GM23338 (cell line): ENCODE measurements at places on chromosomes 16 and 17.

DNA sequence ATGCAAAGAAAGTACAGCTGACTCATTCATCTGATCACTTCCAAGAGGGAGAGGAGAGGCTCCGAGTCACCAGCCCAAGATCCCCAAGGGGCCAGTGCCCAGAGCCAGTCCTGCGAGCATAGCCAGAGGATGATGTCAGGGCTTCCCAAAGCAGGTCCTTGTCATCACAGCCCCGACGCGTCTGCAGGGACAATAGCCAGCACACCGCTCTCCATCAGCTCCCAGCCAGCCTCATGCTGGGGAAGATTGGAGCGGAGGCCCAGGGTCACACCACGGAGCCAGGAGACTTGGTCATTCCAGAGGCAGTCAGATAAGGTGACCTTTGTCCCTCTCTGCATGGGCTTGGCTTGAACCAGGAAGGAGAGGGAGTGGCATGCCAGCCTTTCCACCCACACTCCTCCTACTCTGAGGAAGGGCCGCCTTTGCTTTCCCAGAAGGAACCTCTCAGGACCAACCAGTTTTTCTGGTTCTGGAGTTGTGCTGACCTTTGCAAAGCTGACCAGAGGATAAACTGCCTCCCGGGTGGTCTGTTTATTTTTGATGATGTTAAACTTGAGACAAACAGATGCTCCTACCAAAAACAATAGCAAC, 58.3 kb upstream of the ARHGAP44 start:
- peak; percentile 68 for DNase-seq
- H3K27ac ChIP-seq = no peak overlapping the region
- no peak overlapping the region for H3K4me3 ChIP-seq
- no peaks in the 10 kb centered on the region for H3K27me3 ChIP-seq
- H3K36me3 ChIP-seq = no peaks in the 10 kb centered on the region
- H3K4me1 ChIP-seq = peaks cover 5% of the 10 kb centered on the region; the same call in 1 of the 2 replicates

- H3K4me3 ChIP-seq = no peak overlapping the region
- 0 out of 2 replicates have a peak, but pooled peaks cover 7% of the 10 kb centered on the region for H3K4me1 ChIP-seq
- H3K27ac ChIP-seq = no peak overlapping the region
- no peaks in the 10 kb centered on the region for H3K27me3 ChIP-seq
Measured at GRCh38 chr17:32609884-32610650, 123.3 kb downstream of the CDK5R1 start.

GRCh38 chr16:57929250-57929649, 41.7 kb downstream of the CNGB1 start:
- H3K4me1 ChIP-seq = no peaks in the 10 kb centered on the region
- DNase-seq = no peak
- H3K27me3 ChIP-seq = no peaks in the 10 kb centered on the region

GRCh38 chr17:77098884-77099545, 41.8 kb upstream of the SEC14L1 start:
- no peaks in the 10 kb centered on the region; the same call in 1 of the 2 replicates for H3K36me3 ChIP-seq
- no peaks in the 10 kb centered on the region for H3K27me3 ChIP-seq
- DNase-seq = no peak
- no peak overlapping the region for H3K27ac ChIP-seq

- H3K36me3 ChIP-seq = no peaks in the 10 kb centered on the region
- H3K4me3 ChIP-seq = no peak overlapping the region
- peak; percentile 93 for DNase-seq
- peaks cover 27% of the 10 kb centered on the region for H3K4me1 ChIP-seq
Measured at GRCh38 chr17:41962768-41963434, 3.7 kb upstream of the CNP start.

DNA sequence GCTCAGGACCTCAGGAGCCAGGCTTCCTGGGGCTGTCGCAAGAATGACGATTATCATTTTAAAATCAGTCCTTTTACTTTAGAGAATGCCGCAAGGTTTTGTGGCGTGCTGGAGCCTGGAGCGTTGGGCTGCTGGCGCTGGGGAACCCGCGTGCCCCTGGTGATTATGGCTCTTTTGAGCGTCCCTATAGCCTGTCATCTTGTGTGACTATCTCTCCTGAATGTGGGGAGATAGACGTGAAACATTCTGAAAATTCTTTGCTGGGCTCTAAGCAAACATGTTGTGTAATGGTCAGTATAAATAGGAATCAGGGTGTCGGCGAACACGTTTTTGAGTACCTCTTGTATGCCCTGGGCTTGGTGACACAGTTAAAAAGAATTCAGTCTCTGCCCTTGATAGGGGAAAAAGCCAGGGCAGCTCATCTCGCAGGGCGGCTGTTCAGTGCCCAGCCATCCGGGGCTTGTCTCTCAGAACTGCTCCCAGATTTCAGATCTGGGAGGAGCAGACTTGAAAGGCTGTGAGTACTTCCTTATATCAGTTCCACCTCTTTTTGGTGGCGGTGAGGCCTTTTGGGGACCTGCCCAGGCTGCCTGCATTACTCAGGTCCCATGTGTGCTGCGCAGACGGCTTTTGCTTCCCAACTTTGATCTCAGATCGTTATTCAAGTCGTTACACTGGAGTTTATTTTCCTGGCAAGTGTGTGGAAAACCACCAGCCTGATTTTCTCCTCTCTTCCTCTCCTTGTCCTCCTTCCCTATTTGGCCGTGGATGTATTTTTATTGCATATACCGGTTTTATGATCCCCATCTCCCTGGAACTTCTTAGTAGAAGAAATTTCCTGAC, 973 bp downstream of the SLC7A6 start:
- H3K36me3 ChIP-seq = no peaks in the 10 kb centered on the region
- DNase-seq = peak; percentile 46
- no peak overlapping the region for H3K27ac ChIP-seq
- H3K27me3 ChIP-seq = peaks cover 8% of the 10 kb centered on the region; the same call in 1 of the 2 replicates

DNA sequence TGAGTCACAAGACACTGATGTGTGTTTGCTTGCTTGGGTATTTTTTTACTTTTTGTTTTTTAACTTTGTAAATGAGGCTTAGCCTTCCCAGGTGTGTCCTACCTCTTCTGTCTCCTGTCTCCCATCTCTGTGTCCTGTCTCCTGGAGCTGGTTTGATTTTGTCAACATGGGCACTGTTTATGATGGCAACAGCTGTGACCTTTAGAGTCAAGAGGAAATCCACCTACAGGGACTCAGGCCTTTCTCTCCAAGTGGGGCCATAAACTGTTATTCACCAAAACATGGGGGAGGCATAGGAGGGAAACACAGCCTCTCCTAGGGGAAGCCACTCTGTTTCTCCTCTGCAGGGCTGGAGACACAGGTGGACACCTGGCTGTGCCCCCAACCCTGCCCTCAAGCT, 13.1 kb upstream of the PLCG2 start:
- H3K27ac ChIP-seq = no peak overlapping the region
- no peaks in the 10 kb centered on the region for H3K36me3 ChIP-seq

GRCh38 chr16:20249211-20249610, 78.1 kb downstream of the GP2 start:
- H3K27me3 ChIP-seq = no peaks in the 10 kb centered on the region
- no peaks in the 10 kb centered on the region for H3K36me3 ChIP-seq
- no peak for DNase-seq

DNA sequence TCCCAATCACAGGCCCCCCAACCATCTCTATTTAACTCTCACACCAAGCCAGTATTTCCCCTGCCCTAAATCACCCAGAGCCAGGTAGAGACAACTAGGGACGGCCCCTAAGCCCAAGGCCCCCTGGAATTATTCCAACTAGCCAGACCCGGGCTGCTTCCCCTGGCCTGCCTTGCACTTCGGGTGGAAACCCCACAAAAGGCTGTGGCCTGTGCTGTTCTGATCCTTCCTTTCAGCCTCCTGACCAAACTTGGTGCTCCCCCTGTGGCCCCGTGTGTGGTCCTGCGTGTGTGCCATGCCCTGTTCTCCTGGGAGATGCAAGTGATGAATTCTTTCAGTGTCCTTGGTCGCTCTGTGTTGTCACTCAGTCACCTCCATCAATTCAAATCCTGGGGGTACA, 14.9 kb downstream of the CCL17 start:
- H3K36me3 ChIP-seq = no peaks in the 10 kb centered on the region
- H3K27me3 ChIP-seq = no peaks in the 10 kb centered on the region
- H3K4me3 ChIP-seq = no peak overlapping the region
- no peak overlapping the region for H3K27ac ChIP-seq

- DNase-seq = no peak
- no peak overlapping the region for H3K27ac ChIP-seq
- H3K36me3 ChIP-seq = peaks cover 9% of the 10 kb centered on the region; the same call in 1 of the 2 replicates
- H3K27me3 ChIP-seq = no peaks in the 10 kb centered on the region
- H3K4me1 ChIP-seq = peaks cover 33% of the 10 kb centered on the region
- peak overlapping the region; percentile 96; the same call in 1 of the 2 replicates for H3K4me3 ChIP-seq
Measured at GRCh38 chr16:30397056-30397455, 1.8 kb downstream of the ZNF48 start.

DNA sequence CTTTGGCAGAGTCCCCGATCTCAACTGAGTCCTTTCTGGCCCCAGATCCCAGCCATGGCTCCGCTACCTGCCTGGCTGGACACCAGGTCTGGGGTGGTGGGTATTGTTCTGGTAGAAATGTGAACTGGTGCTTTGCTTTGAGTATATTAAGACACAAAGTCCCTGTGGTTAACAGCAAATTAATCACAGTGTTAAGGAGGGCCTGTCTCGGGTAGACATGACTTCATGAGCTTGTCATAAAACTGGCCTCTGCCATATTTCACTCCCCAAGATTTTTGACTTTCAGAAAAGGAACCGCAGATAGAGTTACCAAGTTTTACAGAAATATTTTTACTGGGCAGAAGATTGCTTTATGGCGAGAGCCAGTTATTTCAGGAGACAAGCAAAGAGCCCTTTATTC, 19.5 kb downstream of the NKD1 start:
- no peaks in the 10 kb centered on the region for H3K27me3 ChIP-seq
- no peak overlapping the region for H3K27ac ChIP-seq
- DNase-seq = no peak
- H3K4me3 ChIP-seq = no peak overlapping the region
- H3K4me1 ChIP-seq = no peaks in the 10 kb centered on the region
- H3K36me3 ChIP-seq = no peaks in the 10 kb centered on the region

DNA sequence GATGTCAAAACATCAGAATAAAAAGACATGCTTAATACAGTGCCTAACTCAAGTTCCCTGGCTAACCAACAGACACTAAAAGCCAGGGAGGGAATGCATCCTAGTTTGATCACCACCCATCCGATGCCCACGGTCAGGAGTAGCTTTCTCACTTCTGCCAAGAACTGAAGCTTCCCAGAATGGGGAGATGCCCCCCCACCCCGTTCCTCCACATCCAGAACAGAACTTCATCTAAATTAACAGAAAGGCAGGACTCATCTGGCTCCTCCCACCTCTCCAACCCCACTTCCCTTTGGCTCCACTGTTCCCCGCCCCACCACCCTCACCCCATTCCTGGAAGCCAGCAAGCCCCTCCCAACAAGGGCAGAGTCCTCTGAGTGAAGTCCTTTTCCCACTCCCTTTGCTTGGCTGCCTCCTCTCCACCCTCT, 33.7 kb downstream of the GDE1 start:
- peak overlapping the region; percentile 88 for H3K27ac ChIP-seq
- H3K4me3 ChIP-seq = peak overlapping the region; percentile 20; the same call in 1 of the 2 replicates
- peaks cover 14% of the 10 kb centered on the region for H3K4me1 ChIP-seq
- H3K36me3 ChIP-seq = no peaks in the 10 kb centered on the region
- H3K27me3 ChIP-seq = no peaks in the 10 kb centered on the region

- no peak within 1 kb of the TSS for H3K27ac ChIP-seq
- H3K4me1 ChIP-seq = no peaks in the 10 kb centered on the region
- peak; percentile 65 for DNase-seq
- H3K4me3 ChIP-seq = peak within 1 kb of the TSS; percentile 58
- H3K27me3 ChIP-seq = peaks cover 77% of the 10 kb centered on the region
Measured at GRCh38 chr17:74935585-74936469, at the start of gene OTOP3. TSS of gene OTOP3 (plus strand) at chr17:74935898. CDS start at chr17:74935922, 24 bp downstream.

DNA sequence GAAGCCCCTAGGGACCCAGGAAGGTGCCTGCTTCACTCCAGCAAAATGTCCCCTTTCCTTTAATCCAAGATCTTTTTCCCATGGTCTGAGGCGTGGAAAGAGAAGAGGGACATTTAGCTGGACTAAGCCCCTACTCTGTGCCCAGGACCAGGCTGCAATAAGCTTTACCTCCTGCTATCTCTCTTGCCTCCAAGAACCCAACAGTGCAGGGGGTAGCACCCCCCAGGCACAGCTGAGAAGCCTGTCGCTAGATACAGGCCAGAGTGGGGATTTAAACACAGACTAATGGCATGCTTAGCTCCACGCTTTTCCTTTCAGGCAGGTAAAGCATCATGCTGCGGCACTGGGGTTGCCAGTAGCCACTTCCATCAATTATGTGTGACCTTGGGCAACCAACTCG, 24.5 kb upstream of the CCL1 start:
- no peak for DNase-seq
- no peaks in the 10 kb centered on the region for H3K36me3 ChIP-seq
- H3K27me3 ChIP-seq = no peaks in the 10 kb centered on the region
- H3K4me1 ChIP-seq = no peaks in the 10 kb centered on the region
- H3K4me3 ChIP-seq = no peak overlapping the region

DNA sequence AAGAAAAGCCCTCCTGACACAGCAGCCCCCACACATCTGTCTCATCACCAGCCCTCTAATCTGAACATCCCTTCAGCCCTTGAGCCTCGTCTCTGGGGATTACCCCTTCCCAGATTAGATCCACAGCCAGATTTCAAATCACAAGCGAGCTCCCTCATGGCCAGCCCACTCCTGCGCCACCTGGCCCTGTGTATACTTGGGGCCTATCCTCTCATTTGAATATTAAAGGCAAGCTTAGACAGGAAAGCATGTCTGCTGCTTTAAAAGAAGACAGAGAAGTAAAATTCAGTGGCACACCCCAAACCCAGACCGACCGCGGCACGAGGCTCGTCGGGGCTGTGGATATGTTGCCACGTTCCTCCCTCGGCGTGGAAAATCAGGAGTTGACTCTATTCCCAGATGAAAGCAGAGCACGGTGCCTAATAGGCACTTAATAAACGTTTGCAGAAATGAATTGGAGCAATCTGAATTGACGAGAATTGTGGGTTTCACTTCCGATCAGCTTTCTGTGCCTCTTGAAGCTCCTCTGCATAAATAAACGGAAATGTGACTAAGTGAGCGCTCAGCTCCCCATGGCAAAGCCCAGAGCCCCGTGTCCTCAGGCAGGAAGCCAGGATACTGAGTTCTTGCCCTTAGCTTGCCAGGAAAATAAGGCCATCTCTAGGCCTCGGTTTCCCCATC, 108.0 kb downstream of the CCDC182 start:
- no peak overlapping the region for H3K27ac ChIP-seq
- no peak for DNase-seq
- peaks cover 5% of the 10 kb centered on the region; the same call in 1 of the 2 replicates for H3K4me1 ChIP-seq
- no peaks in the 10 kb centered on the region for H3K27me3 ChIP-seq
- H3K36me3 ChIP-seq = no peaks in the 10 kb centered on the region; the same call in 1 of the 2 replicates

DNA sequence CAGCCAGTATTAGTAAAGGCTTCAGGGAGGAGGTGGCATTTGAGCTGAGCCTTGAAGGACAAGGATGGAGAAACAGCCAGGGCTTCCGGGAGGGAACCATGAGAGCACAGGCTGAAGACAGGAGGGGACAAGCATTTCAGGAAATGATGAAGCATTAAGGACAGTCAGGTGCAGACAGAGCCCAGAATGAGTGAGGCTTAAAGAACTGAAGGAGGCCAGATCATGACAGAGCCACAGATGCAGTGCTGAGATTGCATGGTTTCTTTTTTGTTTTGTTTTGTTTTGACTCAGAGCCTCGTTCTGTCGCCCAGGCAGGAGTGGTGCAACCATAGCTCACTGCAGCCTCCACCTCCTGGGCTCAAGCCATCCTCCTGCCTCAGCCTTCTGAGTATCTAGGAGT, 211.5 kb downstream of the SOX9 start:
- H3K27me3 ChIP-seq = no peaks in the 10 kb centered on the region
- no peaks in the 10 kb centered on the region for H3K36me3 ChIP-seq
- no peak overlapping the region for H3K27ac ChIP-seq
